A673 (cell line): ENCODE measurements at places on chromosomes 7 and 10. TPM values are rescaled to one million over a fixed set of nuclear protein-coding genes. Genes with fewer than 3 reads are reported as not detected.
A peak's percentile ranks its signal among the peaks of the same experiment; 100 is the strongest.

DNA sequence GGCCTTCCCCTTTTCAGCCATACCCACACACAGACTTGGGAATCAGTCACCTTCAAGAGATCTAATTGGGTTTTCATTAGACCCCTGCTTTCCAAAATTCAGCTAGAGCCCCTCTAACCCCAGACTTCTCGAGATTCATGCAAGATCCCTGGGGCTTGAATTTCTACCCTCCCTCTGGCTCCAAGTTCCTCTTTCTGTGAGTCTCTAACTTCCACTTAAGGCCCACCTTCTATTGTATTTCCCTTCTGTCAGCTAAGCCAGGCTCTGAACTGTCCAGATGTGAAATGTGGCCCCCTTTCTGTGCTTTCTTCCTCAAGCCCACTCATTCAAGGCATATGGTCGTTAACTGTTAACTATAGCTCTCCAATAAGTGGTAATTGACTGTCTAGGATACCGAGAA, 132.2 kb downstream of the ZNF365 start:
- DNase-seq: no peak

DNA sequence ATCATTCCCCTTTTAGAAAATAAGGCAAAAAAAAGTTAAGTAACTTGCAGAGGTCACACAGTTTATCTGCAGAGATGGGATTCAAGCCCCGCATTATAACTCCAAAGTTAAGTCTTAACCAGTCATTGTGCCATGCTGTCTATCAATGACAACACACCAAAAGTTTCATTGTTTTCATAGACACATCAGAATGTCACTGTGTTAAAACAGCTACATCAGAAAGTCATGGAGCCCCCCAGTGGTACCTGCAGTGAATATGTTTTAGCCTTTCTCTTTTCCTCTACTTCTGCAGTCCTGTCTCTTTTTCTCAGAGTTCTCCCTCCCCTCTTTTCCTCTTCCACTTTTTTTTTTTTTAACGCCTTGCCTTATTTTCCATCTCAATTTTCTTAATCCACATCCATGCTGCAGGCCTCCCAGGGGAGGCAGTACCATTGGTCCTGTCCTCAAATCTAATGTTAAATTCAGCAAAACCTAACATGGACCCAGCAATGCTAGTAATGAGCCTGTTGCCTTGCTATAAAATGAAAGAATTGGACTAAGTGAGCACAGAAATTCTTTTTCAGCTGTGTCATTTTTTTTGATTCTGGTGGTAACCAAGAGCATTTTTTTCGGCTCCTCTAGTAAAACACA, 3.8 kb upstream of the NRCAM start:
- peak; percentile 80 for DNase-seq

AKR1C8 gene
- total RNA-seq: 0.48 and 0.58 TPM in 2 replicates

DNA sequence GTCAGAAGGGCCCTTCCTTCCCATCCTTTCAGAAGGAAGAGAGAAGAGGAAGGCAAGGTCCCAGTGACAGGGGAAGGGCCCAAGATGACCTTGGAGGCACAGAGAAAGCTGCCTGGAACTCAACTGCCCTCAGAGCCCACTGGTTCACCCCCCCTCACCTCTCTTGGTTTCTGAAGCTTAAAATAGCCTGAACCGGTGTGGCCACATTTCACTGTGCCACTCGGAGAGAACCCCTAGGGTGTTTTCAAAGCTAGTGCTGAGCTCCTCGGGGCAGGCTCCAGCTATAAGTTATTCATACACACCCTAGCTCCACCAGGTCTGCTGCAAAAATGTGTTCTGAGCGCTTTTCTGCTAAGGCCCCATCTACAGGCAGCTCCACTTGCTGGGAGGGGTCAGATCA, 60.9 kb upstream of the ADRB1 start:
- peak; percentile 45 for DNase-seq

VOPP1 gene
- total RNA-seq: 44.8 and 49.6 TPM in 2 replicates

GRCh38 chr7:19442016-19442785, 266.6 kb downstream of the POLR1F start:
- peak; percentile 63 for DNase-seq

GNAT3 gene
- not detected in 2 replicates for total RNA-seq
